GOT3 (cell line): ENCODE measurements at places on chromosomes 5 and 9.

DNA sequence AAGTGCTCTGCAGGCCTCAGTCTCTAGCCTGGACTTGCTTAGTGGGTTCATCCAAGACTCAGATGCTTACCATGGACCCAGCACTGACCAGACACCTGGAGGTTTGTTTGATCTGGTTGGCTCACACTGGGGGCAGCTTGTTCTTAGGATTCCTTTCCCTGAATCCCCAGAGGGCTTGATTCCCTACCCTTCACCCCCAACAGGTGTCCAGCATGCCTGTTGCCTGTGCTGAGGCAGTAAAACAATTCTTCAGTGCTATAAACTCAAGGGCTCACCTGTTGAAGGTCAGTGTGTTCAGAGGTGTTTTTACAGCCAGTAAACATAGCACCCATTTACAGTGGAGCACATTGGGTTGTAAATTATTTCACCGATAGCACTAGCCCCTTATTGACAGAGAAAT is 123.8 kb upstream of the KLF4 start:
- DNase-seq: no peak

- DNase-seq: no peak
Observed at GRCh38 chr9:121708768-121709488, 57.5 kb downstream of the DAB2IP start.

DNA sequence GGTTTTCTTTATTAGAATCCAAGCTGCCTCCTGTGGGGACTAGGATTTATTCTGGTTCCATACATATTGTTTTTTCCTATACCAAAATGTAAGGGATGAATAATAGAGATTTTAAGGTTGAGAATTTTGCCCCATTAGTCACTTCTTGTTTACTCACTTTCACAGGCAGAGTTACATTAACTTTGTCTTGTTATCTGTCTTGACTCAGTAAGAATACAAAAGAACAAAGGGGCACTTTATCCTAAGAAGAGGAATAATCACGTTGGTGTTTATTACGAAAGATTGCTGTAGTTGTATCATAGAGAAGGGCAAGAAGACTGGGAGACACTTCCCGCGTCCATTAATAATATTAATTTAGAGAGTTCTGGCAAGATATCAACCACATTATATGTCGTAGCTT is 599.7 kb upstream of the FTMT start:
- no peak for DNase-seq

DNA sequence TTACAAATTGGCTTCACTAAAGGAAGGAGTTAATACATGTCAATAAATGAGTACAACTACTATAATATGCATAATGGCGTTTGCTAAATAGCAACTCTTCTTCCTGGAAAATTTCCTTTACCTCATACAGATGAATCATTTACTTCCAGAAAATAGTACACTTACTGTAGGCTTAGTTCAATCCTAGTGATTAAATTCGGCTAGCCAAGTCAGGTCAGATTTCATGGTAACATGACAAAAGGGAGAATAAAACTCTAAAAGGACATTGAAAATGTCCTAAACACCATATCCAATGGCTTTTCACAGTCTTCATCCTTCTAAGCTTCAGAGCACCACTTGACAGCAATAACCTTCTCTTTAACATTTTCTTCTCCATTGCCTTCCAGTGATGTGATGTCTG is 42.1 kb upstream of the ZFAND5 start:
- no peak for DNase-seq

- DNase-seq: peak; percentile 49
Observed at GRCh38 chr5:141650851-141651727, at the start of gene FCHSD1. TSS of gene FCHSD1 (minus strand) at chr5:141651418. CDS start at chr5:141651368, 50 bp downstream.

DNA sequence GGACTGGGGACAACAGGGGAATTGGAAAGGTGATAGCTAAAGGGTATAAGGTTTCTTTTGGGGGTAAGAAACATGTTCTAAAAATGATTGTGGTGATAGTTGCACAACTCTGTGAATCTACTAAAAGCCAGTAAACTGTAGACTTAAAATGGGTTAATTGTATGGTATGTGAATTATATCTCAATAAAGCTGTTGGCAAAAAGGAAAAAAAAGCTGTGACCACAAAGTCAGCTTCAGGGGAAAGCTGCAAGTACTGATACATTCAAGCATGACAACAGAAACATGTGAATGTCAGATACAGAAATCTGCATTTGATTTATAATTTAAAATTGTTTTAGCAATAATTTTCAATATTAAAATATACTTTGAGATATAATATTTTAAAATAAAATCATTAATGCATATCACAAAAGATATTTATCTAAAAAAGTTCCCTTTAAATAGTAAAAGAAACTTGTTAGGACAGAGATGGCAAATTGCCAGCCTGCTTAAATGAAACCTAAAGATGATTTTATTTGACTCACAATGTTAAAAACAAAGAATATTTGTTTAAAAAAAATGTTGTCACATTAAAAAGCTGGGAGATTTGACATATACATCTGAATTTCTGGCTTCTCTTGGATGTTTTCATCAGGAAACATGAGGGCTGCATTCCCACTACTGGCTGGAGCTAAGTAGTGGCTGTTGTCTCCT is 66.0 kb downstream of the TBCA start:
- no peak for DNase-seq

DNA sequence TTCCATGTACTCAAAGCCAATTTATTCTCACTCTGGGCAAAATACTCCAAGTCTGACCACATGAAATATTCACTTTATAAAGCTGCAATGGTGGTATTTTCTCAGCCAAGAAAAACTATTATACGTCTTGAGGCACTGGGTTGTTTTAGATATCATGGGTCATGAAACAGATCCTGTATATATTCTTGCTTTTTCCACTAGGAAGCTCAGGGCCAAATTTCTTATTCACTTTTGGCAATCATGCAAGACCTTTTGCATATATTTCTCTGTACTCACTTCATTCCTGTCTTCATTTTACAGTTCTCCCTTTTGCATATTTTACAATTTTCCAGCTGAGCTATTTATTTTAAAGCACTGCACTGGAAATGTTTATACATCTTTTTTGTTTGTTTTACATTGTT is 49.8 kb downstream of the GABBR2 start:
- DNase-seq: no peak

DNA sequence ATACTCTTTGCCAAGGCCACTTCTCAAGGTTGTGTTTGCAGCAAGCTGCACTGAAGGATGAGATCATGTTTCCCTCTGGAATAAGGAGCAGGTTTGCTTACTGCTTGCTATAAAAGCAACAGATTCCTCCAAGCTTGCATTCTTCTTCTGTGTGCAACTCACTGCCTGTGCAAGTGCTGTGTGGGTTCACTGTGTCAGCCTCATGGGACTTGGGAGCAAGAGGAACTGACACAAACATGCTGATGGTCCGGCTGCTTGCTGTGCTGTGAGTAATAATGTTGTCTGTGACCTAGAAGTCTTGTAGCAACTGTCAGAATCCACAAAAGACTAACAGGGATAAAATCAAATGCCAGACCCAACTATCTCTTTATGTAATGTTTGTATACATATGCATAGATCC is 33.6 kb upstream of the SHC3 start:
- no peak for DNase-seq

- no peak for DNase-seq
Observed at GRCh38 chr5:168056499-168057182, 234.8 kb upstream of the WWC1 start.

DNA sequence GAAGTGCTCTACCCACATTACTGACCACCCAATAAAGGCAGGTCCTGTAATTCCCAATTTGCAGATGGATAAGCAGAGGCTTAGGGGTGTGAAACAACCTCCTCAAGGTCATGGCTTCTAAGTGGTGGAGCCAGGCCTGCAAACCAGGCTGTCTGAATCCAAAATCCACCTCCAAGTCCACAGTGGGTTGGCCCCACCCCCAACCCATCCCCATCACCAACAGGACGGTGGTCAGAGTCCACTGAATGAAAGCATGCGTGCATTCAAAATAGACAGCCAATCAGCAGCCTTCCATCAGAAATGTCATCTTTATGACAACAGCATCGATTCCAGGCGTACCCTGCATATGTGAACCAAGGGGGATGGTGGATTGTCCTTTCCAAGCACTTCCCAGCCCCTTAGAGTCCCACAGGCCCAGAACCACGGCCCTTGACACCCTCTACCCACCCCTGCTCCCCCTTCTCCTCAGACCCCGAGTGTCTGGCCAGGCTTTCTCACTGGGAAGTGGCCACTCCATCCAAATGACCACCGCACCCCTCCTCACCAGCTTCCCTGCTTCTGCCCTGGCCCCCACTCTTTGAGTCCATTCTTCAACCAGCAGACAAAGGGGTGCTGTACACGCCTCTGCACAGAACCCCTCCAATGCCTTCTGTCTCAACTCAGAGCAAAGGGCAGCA is 133.1 kb downstream of the KCNIP1 start:
- DNase-seq: no peak

DNA sequence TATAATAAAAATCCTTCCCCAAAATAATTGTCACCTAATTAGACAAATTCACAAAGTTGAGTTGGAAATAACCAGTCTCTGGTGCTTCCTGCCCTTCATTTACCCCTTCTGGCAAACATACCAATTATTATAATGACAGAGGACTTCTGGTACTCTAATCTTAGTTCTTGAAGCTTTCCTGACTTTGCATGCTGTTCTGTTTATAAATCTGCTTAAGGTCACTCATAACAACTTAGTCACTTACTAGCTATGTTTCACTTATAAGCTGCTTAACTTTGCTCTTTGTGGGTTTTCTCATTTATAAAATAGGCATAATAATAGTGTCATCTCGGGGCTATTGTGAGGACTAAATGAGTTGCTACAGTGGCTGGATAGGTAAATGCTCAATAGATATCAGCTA is 446.5 kb downstream of the EFNA5 start:
- DNase-seq: no peak

- DNase-seq: no peak
Observed at GRCh38 chr5:177018341-177018740, 4.2 kb upstream of the ZNF346 start.

- DNase-seq: no peak
Observed at GRCh38 chr5:169831331-169831730, 149.0 kb downstream of the INSYN2B start.

DNA sequence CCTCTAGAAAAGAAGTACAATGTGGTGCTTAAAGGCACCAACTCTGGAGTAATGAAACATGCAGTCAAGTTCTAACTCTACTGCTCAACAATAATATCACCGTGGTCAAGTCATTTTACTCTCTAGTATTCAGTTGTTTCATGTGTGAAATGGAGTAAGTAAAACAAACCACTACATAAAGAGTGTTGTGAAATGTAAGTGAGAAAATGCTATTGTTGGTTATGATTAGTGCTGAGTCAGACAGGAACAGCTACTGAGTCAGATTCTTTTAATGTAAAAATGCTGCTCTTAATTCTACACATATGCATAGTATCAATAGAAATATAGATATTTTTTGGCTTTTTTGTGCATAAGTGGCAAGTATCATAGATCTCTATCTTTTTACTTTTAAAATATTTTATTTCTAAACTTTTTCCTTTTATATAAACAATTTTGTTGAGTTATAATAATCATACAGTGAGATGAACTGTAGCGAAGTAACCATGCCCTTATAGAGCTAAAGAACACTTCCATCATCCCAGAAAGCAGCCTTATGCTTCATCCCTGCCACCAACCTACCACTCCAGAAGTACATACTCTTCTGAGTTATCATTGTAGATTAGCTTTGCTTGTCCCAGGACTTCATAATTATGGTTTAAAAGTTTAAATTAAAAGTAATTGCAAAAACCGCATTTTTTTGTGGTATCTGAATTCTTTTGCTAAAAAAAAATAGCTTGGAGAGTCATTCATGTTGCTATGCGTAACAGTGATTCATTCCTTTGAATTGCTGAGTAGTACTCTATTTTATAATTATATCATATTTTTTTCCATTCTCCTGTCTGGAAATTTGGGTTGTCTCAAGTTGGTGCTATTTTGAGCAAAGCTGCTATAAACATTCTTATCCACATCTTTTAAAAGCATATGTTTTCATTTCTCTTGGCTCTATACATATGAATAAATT is 548.2 kb upstream of the CLINT1 start:
- no peak for DNase-seq

DNA sequence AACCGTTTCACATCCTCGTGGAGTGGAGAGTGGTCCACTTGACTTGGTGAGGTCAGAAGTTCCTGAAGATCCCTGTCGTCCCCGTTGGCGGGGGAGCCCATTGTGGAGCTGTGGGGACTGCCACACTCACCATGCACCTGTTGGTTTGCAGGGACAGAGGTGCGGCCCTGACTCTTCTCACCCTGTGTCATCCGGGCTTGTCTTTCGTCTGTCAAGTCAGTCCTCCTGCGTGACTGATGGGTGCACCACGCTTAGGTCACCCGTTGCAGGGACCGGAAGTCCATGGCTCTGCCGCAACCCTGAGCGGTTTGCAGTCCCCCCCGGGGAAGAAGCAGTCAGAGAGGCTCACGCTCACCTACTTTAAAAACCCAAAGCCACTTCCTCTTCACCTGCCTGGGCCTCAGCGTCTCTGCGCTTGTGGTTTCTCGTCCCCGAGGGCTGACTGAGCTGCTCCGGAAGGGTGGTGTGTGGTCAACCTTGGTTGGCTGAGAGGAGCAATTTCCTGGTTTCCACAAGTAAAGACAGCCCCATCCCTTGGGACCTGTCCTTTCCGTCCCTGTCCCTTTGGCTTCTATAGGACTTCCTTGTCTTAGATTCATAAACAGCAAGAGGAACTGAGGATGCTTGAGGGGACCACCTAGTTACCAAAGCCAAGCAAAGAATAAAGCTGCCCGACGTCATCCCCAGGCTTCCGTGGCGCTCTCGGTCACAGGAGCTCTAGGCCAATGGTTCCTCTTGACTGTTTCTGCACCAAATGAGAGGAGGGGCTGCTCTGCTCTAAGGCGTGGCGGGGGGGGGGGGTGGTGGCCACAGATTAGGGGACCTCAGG is 53.2 kb downstream of the USP20 start:
- DNase-seq: peak; percentile 31

DNA sequence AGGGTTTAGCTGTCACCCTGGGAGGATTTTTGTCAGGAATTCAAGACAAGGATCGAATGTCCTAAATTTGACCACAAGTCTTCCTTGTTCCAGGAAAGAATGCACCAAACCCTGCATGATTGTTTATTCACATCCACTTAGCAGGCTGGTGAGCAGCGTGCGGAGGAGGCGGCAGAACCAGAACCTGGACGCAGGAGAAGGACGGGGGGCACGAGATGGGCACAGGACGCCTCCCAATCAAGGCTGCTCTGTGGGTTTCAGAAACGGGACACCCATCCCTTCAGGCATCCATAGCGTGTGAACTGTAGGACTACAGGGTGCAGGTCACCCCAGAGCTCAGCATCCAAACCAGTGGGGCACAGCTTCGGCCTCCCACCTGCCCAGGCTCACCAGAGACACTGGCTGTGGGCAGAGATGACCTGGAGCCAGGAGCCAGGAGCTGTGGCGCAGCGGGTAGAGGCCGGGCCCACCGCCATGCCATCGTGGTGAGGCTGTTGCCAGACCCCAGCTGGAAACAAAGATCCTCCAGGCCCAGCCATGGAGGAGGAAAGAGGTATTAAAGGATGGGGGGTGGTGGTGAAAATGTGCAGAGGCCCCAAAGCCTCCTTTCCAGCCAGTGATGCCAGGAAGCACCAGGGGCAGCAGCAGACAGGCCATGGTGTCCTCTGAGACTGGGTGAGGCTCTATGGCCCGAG is 32.3 kb upstream of the ADAMTS2 start:
- no peak for DNase-seq

- DNase-seq: no peak
Observed at GRCh38 chr9:134922932-134923240, 5.2 kb upstream of the FCN1 start.

GRCh38 chr5:136076881-136077445 is 48.2 kb downstream of the TGFBI start:
- no peak for DNase-seq

GRCh38 chr9:89657765-89658164 is 53.0 kb downstream of the GADD45G start:
- no peak for DNase-seq
